ENCODE measurements at places on chromosomes 12 and 14. TPM values are rescaled to one million over a fixed set of nuclear protein-coding genes. Genes with fewer than 3 reads are reported as not detected.
A peak's percentile ranks its signal among the peaks of the same experiment; 100 is the strongest.

Gene OR6C3
- total RNA-seq = not detected

Gene OR10AD1
- total RNA-seq = not detected

Gene NKX2-1
- total RNA-seq = not detected

Gene GLIPR1L1
- total RNA-seq = not detected

Gene SLC25A21
- total RNA-seq = 0.68 TPM

Gene TBX3
- 61.6 TPM for total RNA-seq

Gene SSTR1
- total RNA-seq = under 0.01 TPM

Gene COCH
- total RNA-seq = 0.12 TPM

DNA sequence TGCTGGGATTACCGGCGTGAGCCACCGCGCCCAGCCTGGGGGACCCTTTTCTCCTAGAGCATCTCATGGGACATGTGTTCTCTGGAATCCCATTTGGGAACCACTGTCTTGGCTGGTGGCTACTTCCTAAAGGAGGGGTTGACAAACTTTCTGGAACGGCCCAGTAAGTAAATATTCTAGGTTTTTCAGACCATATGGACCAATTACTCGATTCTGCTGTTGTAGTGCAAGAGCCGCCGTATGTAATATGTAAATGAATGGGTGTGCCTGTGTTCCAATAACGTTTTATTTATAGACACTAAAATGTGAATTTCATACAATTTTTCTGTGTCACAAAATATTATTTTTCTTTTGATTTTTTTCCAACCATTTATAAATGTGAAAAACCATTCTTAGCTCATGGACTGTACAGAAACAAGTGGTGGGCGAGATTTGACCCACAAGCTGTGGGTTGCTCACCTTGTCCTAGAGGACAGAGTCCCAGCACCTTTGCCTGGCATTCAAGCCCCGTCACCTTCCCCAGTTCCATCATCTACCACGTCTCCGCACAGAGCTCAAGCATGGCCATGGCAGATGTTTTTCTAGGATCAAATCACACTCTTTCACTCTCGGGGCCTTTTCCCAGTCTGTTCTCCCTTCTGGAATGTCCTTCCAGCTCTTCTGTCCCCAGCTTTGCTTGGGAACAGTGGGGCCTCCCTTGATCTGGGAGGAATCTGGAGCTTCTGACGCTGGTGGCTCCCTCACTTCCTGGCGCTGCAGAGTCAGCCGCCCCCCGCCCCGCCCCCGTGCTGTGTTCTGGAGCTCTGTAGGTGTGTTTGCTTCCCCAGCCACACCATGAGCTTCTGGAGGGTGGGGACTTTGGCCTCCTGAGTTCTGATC, 17.9 kb upstream of the RCOR1 start:
- no peak for DNase-seq

GRCh38 chr12:22329621-22330020, 4.9 kb downstream of the ST8SIA1 start:
- no peak for DNase-seq

GRCh38 chr14:99808515-99808914, 15.3 kb downstream of the EML1 start:
- DNase-seq = no peak

GRCh38 chr12:114302606-114303315, 103.2 kb downstream of the TBX5 start:
- no peak for DNase-seq

GRCh38 chr12:124428136-124428791, 133.4 kb downstream of the RFLNA start:
- no peak for DNase-seq

- no peak for DNase-seq
These were observed 56.3 kb downstream of the BHLHE41 start for GRCh38 chr12:26068503-26068902.

DNA sequence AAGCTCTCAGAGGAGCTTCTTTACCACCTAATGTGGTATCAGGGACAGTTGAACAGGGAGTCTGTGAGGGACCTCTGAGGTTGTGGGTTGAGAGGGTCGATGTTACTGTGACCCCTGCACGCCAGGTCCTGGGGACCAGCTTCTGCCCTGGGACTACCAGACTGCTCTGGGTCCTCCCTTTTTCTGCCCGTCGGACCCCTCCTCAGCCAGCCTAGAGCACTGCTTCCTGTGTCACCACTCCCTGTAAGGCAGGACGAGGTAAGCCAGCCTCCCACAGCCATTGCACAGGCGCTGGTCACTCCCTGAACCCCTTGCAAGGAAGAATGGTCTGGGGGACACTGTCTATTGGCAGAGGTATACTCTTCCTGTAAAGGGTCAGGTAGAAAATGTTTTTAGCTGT, 38.1 kb downstream of the SYNE3 start:
- DNase-seq = no peak

DNA sequence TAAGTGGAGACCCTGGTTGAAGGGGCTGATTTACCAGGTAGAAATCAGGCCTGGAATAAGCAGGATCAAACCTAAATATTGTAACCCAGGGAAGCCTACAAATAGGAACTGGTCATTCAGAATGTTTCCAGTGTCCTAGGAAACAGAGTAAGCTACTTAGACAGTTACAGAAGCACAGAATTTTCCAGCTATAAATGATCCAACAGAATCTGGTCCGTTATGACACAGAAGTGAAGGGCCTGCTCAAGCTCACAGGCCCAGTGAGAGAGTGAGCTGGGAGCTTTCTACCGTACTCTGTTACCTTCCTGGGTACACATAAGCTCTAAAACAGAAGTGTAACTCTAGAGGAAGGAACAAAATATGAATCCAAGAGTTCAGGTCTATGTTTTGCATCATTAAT, 119.1 kb downstream of the TTC7B start:
- DNase-seq = no peak

DNA sequence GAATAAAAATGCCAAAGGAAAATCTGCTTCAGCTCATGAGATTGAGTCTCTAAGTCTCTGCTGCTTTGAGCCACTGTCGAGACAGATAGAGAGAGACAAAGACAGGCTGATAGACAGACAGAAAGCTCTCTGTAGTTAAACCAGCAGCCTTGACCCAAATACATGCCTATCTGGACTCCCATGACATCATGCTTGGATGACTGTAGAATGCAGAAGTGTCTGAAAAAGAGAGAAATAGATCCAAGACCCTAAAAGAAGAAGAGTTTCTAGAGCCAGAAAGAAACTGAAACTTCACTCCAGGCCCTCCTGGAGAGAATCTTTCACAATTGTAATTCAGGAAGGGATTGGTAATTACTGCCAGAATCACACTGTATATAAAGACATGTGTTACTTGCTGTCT, 122.6 kb upstream of the PLXNC1 start:
- DNase-seq = no peak

- DNase-seq = no peak
These were observed 28.4 kb downstream of the BCL2L14 start for GRCh38 chr12:12099102-12099501.

DNA sequence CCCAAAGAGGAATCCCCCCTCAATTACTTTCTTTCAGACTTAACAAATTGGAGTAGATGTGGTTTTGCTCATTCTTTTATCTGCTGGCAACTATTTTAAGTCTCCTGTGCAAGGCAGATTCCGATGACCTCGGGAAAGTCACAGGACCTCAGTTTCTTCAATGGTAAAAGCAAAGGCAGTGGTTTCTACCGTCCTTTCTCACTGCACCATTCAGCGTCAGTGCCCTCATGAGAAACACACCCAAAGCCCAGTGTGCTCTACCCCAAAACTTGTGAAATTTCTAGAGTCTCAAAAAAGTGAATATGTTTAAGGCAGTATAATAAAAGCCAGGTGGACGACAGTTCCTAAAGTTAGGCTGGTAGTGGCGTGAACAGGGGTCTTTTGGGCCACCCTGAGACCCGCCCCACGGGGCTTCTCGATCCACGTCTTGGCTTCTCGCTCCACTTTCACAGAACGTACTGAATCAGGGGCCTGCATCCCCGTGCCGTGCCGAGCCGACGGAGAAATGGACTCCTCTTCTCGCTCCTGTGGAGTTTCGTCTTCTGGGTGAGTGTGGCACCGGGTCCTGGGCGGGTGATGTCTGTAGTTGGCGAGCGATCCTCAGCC, 1.3 kb upstream of the ARHGAP5 start:
- DNase-seq = peak; percentile 15

GRCh38 chr12:105951732-105952131, 187.0 kb downstream of the NUAK1 start:
- DNase-seq = no peak

- DNase-seq = no peak
These were observed 1691.7 kb upstream of the FLRT2 start for GRCh38 chr14:83838226-83838625.

DNA sequence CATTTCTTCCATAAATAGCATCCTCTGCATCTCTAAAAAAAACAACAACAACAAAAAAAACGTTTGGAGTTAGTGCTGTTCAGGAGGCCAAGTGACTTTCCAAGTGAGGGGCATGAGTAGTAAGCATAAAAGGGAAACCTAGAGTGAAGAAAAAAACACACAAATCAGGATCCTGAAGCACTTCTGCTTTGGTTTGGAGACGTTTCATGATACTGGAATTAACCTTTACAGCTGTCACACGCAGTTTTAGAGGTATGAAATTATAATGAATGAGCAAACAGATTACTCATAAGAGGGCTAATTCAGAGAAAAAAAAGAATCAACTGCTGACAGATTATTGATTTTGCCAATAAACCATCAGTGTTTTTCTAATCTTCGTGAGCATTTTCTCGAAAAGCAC, 3.8 kb downstream of the SRSF9 start:
- DNase-seq = no peak

- DNase-seq = peak; percentile 96
These were observed 61.9 kb downstream of the ESR2 start for GRCh38 chr14:64232095-64232838.

DNA sequence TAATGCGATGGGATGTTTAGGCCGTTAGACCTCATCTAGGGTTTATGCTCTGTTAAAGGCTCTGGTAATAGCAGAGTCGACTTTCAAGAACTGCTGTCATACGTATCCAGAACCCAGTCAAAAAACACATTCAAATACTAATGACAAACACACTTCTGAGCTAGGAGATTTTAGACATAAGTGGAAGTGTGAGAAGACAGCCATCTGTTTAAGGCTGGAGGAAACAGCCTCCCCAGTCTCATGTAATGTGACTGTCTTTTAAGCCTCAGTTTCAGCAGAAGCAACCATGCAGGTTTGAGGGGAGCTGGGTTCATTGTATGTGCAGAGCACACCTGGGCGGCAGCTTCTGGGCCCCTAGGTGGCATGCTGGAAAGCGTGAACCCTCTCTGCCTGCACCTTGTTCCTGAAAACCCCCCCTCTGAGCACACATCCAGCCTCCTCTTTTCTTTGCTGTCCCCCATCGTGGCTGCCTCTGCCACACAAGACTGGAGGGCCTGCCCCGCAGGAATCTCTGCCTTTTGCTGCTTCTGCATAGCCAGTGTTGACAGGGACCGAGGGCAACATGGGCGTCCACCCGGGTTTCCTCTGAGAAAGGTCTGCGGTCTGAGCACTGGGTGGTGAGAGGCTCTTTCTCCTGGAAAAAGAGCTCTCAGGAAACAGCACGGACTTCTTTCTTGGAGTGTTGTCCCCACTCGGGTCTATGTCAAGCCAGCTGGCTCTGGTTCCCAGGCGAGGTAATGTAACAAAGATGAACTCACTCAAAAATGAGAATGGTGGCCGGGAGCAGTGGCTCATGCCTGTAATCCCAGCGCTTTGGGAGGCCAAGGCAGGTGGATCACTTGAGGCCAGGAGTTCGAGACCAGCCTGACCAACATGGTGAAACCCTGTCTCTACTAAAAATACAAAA, 11.6 kb downstream of the WNT5B start:
- no peak for DNase-seq

GRCh38 chr12:3084742-3085141, 7.6 kb downstream of the TSPAN9 start:
- no peak for DNase-seq

DNA sequence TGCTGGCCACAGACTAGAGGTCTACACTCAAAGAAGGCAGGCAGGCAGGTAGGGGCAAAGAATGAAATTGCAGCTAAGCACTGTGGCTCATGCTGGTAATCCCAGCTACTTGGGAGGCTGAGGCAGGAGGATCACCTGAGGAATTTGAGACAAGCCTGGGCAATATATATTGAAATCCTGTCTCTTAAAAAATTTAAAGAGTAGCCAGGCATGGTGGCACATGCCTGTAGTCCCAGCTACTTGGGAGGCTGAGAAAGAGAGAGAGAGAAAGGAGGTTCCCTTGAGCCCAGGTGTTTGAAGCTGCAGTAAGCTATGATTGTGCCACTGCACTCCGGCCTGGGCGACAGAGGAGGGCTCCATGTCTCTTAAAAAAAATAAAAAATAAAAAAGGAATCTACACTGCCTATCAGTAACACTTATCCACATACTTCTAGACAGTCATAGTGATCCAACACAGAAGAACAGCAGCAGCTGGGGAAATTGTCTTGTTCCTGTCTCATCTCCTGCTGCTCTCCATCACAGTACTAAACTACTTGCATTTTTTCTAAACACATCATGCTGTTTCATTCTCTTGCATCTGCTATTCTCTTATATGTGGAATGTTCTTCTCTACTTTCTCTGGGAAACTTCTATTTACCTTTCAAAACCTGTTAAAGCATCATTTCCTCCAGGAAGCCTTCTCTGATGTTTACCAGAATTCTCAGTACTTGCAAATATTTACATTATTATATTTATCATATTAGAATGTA, 57.2 kb downstream of the ATF7 start:
- no peak for DNase-seq

All from RPMI7951 (cell line).